ENCODE measurements at places on chromosomes 6 and 20. TPM values are rescaled to one million over a fixed set of nuclear protein-coding genes. Genes with fewer than 3 reads are reported as not detected.

DNA sequence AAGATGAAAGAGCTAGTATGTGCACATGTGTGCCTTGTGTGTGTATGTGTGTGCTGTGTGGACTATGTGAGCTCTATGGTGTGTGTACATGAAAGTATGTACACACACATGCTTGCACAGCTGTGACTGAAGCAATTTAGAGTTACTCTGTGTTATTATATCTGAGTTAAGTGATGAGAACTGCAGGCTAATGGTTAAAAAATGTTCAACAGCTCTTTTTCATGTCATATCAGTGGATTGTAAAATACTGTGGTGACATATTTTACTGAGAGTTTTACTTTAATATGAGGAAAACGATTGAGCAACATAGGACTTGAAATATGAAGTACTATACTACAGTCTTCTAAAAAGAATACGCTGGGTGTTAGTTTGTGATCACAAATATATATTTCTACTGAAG is 195.7 kb upstream of the KCNK16 start:
- DNase-seq: no peak

DNA sequence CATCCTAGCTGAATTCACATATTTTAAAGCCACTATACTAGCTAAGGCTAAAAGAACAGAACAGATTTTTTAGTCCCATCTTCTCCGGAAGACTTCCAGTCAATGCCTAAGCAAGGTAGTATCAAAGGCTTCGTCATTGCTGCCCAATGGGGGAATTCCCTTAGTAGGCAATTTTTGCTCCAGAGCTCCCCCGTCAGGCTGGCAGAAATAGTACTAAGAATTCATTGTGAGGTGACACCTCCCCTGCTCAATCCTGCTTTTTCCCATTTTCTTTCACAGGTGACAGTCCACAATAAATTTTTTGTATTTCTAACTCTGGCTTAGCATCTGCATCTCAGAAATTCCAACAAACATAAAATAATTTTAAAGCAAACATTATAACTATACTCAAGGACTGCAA is 52.8 kb upstream of the SRSF6 start:
- no peak for DNase-seq

DNA sequence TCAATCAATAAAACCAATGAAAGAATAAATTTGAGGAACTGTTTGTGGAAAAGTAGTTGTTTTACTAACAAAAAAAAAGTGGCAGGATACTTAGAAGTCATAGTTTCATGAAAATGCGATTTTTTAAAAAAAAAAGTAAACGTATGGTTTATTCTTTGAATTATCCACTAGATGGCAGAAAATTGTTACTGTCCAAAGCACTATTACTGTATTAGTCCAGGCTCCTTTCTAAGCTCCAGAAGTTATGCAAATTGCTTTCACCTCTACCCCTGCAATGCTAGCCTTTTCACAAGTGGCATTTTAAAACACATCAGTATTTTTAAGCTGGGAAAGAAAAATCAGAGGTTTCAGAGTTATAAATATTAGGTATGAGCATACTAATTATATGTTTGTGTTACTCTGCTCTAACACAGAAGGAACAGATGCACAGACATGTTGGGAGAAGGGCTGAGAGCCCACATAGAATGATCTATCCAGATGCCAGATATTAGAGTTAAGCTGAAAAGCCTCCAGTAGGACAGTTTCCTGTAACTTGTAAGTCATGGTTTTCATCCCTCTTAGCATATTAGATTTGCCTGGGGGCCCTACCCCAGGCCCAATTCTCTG is 63.9 kb downstream of the FHL5 start:
- no peak for DNase-seq

- DNase-seq: no peak
Measured at GRCh38 chr6:139625081-139625939, 250.9 kb upstream of the CITED2 start.

- no peak for DNase-seq
Measured at GRCh38 chr6:49636713-49637349, at the start of gene RHAG. RHAG (minus strand) TSS chr6:49636839; CDS start chr6:49636812, 27 bp downstream.

DNA sequence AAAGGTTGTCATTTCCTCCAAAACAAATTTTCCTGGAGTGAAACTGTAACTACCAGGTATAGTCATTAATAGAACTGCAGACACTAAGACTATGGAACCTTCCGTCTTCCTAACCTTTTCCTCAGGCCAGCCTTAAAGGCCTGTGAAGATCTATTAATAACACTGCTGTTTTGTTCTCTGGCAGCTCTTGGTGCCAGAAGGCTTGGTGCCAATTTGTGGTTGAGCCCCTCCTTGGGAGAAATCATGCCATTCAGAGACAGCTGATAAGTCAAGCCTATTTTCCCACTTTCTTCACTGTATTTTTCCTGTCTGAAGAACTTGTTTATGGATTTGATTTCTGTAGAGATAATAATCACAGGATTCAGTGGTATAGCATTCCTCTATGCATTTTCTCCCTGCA is 64.8 kb downstream of the HCRTR2 start:
- no peak for DNase-seq

The SLC18B1 gene
- 15.0 TPM for polyA plus RNA-seq

The TP53INP2 gene
- polyA plus RNA-seq: 2.6 TPM

The CASS4 gene
- 1.2 TPM for polyA plus RNA-seq
